ENCODE measurements at places on chromosomes 1 and 21.

DNA sequence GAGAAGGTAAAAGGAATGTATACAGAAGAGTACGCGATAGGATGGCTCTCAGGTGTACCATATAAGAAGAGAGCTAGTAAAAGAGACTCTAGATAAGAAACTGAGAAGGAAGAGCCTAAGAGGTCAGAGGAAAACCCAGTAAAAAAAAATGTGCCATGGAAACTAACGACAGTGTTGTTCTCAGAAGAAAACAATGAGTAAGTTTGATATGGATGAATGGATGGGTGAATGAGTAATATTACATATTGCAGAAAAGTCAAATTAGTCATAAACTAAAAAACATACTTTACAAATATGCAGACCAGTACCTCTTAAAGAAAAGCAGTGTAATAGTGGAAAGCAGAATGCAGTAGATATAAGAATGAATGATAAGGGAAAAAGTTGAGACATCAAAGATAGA lies 316.2 kb downstream of the HMCN1 start:
- no peak for DNase-seq

GRCh38 chr1:151001602-151002001 lies 5.1 kb downstream of the MINDY1 start:
- no peak for DNase-seq

DNA sequence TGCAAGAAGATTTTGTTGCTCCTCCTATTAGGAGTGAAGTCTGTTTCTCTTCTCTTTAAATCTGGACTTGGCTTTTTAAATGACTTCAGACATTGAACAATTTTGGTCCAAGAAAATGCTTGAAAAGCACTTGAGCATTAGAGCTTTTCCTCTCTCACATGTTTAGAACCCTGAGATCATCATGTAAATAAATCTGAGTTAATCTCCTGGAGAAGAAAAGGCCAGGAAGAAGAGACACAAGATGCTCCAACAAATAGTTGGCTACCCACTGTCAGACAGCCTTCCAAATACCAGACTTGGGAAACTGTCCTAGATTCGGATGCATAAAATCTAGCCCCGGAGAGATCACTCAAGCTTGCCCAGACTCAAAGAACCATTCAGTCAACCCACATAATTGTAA lies 1353.1 kb upstream of the ADGRL4 start:
- DNase-seq, result no peak

DNA sequence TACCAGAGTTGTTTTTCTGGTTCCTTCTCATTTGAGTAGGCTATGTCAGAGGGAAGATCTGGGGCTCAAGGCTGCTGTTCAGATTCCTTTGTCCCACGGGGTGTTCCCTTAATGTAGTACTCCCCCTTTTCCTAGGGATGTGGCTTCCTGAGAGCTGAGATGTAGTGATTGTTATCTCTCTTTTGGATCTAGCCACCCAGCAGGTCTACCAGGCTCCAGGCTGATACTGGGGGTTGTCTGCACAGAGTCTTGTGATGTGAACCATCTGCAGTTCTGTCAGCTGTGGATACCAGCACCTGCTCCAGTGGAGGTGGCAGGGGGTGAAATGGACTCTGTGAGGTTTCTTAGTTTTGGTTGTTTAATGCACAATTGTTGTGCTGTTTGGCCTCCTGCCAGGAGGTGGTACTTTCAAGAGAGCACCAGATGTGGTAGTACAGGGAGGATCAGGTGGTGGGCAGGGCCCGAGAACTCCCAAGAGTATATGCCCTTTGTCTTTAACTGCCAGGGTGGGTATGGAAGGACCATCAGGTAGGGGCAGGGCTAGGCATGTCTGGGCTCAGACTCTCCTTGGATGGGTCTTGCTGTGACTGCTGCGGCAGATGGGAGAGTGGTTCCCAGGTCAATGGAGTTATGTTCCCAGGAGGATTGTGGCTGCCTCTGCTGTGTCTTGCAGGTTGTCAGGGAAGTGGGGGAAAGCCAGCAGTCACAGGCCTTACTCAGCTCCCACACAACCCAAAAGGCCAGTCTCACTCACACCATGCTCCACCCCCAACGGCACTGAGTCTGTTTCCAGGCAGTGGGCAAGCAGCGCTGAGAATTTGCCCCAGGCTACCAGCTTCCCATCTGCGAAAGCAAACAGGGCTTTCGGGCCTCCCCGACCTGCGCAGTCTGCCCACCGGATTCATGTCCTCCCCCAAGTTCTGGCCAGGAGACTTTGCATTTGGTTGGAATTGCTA lies 64.2 kb downstream of the SERINC2 start:
- peak; percentile 64 for DNase-seq
